Activated T-cell treated with anti-CD3 and anti-CD28 coated beads for 48 hours (primary cell): ENCODE measurements at places on chromosomes 1 and 21.
A peak's percentile ranks its signal among the peaks of the same experiment; 100 is the strongest.

DNA sequence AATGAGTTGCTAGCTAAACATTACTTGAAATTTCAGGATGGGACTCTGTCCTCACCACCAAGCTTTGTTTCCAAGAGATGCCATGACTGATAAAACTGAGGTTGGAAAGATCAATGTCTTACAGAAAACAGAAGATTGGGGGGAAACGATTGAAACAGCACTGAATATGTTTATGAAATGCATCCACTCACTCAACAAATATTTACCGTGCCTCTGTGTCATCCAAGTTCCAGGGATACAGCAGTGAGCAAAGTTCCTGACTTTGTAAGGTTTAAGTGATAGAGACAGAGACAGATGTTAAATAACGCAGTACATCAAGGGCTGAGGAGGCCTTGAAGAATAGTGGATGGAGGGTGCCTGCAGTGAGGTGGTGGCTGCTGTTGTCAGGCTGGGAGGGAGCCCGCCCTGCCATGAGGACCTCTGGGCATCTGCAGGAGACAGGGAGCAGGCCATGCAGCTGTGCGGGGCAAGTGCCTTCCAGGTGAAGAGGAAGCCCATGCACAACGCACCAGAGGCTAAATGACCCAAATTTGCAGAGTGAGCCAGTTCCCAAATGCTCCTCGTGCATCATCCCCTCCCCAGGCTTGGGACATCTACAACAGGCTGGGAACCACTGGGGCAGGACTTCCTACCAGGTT, 108.0 kb downstream of the HLCS start:
- DNase-seq, result no peak

- DNase-seq, result no peak
Measured at GRCh38 chr21:43814215-43815106, 25.1 kb downstream of the RRP1 start.

DNA sequence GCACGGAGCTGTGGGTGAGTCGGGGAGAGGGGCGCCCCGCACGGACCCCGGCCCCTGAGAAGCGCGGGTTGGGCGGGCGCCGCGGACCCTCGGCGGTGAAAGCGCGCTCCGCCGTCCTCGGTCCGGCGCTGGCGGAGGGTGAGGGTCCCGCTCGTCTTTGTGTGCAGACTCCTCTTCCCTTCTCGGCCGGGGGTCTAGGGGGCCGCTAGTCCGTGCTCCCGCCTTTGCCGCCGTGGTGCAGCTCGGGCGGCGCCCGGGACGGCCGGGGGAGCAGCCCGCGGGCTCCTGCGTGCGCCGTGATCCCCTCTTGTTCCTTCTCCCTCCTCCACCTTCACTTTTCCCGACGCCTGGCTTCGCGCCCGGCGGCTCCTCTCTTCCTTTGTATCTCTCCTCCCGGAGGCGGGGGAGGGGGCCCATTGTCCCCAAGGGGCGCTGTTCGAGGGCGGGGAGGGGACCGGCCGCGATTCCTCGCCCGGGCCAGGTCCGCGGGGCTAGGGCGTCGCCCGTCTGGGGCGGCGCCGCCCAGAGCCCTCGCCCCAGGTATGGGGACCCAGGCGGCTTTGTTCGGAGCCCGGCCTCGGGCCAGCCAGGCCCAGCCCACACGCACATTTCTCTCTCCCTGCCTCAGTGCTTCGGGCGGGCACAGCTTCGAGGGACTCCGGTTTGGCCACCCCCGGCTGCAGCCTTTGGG, 519 bp downstream of the FNBP1L start:
- no peak for DNase-seq

- no peak for DNase-seq
Measured at GRCh38 chr21:24339406-24339805, 1267.9 kb downstream of the MRPL39 start.

DNA sequence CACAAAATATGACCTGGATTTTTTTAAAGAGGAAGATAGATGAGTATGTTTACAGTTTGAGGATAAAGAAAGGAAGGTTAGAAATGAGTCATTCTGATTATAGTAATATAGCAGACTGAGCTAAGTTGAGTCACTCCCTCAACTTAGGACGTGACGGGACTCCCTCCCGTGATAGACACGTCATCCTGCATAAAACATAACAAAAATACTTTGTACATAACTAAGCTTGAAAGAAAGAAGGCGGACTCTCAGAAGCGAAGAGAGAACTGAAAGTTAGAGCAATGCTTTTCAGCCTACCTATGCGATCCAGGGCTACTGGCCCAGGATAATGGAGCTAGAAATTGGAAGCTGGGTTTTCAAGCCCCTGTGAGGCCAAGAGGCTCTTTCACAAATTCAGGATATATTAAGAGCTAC, 53.0 kb upstream of the DESI2 start:
- DNase-seq, result peak; percentile 17

DNA sequence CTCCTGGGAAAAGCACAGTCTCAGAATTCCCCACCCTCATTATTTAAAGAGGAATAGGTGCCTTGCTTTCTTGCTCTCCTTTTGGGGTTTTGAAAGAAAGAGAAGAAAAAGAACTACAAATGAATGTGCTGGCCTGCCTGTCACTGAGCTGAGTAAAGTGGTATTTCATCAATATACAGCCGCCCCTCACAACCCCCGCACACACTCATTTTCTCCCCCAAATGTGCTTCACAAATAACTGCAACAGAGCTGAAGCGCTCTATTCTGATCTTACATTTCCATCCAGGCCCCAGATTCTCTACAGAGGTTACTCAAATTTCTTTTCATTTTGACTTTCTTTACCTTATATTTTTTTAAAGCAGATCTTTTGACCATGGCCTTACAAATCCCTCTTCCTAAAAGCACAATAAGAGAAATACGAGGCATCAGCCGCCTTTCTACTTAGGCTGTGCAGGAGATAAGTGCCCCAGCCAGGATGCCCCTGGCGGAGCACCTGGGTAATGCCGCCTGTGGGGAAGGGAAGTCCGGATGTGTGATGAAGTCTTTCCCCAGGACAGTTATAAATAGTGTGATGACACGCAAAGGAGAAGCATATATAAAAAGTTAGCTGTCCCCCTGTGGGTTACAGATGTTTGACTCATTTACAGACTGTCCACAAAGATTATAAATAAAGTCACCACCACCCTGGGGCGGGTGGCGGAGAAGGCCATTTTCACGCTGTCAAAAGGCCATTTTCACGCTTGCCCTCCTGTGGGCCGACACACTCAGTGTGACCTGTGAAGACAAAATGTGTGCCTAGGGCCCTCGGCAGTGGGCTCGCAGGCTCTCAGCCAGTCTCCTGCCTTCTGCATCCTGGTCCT, 6.5 kb downstream of the KCNN3 start:
- peak; percentile 32 for DNase-seq

DNA sequence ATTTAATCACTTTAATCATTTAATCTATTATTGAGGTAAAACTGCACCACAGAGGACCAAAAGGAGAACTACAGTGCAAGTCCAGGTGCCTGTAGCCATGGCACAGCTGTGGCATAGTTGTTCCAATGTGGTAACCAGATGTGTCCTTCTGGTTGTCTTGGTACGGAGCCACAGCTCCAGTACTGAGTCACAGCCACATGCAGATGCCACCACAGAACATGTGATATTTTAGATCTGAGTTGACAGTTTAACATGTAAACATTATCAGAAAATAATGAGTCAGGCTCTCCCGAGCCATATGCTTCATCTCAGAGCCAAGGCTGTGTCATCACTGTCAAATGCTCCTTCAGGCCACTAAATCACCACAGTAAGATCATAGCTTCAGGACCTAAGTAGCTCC, 56.4 kb upstream of the RGS7 start:
- DNase-seq, result no peak

DNA sequence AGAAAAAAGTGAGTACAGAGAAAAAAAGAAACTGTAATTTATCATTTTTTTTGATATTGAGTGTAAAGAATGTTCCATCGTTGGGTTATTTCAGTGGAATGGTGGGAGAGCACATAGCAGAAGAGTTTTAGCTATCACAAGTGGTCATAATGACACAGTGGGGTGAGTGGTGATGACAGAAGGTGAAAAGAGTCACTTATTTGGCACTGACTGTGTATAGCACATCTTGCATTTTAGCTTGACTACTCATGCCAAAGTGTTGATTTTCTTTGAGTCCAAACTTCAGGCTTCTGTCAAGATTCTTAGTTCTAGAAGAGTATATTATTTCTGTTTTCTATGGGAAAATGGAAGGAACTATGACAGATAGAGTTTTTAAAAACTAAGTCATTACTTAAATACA, 261.2 kb downstream of the GRIK1 start:
- DNase-seq, result no peak

DNA sequence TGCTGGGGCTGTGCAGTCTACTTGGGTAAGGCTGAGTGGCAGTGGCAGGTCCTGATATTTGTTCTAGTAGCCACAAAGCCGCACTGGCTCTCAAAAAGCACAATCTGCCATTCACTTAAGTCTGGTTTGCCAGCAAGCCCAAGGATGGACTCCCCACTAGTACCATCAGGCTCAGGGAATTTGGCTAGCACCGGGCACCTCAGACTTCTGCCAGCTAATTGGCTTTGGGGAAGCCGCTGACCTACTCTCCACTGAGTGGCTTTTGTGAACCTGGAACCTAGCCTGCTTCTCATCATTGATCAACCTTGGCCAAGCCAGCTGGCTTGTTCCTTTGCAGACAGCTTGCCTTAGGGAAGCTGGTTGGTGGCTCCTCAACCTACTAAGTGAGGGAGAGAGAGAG, 83.1 kb downstream of the ESRRG start:
- DNase-seq, result no peak

DNA sequence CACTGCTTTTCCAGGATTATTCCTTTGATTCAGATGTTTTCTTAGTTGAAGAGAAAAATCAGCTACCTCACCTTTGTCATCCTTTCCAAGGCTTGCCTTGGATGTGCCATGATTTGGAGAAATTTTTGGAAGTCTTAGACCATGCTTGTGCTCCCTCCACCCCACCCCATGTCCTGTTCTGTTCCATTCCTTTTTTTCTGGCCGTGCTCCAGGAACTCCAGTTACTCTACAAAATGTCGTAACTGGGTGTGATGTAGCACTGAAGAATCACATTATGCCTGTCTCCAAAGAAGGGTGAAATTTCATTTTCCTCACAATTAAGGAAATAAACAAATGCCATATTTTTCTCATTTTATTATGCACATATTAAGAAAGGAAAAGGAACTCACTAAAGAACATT, 217.8 kb upstream of the ZRANB2 start:
- no peak for DNase-seq

DNA sequence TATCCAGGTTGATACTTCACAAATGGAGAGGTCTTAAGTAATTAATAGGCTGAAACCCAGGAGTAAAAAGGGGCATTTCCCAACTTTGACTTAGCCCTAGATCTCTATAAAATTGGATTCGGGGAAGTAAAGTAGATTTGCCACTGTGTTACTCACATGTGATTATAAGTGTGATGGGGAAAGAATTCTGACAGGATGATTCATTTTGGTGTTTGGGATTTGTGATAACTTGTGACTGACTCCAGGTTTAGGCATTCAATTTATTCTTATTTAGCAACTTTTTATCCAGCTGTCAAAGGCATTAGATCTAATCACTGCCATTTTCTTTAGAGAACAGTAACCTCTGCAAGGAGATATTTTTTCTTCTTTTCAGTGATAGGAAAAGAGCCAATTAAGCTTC, 175.5 kb downstream of the ASTN1 start:
- DNase-seq, result no peak

DNA sequence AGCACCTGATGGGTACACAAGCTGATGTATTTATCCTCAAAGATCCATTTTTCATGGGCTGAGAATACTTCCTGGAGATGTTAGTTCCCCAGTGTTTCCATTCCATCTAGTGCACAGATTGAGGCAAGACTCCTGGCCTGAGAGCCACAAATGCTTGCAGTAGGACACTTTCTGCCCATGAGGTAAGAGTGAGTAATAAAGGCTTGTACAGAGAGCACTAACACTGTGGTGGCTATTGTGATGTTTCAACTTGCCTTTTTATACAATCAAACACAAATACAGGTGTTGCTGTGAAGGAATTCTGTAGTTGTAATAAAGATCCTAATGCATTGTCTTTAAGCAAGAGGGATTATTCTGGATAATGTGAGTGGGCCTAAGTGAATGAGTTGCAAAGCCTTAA, 186.1 kb upstream of the ADAMTS5 start:
- no peak for DNase-seq

DNA sequence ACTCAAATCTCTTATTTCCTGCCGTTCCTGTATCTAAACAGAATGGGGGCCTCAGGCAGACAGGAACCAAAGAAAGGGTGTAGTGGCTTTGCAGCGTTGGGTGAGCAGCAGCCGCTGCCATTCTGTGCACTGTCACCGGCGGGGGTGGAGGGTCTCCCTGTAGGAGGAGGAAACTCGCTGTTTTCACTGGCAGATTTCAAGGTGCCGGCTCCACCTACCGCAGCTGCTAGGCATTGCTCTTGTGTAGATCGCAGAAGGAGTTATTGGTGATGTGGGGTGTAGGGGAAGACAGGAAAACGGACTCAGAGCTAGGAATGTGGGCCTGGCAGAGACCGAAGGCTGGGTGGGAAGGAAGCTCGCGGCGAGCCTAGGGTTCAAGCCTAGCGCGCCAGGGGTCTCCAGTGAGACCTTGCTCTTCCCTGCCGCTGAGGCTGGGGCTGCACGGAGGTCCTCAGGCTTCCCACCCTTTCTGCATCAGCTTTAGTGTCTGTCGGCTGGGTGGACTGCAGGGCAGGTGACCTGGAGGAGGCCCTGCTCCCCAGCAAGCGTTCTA, 20.8 kb downstream of the ATP5PO start:
- DNase-seq, result peak; percentile 61

DNA sequence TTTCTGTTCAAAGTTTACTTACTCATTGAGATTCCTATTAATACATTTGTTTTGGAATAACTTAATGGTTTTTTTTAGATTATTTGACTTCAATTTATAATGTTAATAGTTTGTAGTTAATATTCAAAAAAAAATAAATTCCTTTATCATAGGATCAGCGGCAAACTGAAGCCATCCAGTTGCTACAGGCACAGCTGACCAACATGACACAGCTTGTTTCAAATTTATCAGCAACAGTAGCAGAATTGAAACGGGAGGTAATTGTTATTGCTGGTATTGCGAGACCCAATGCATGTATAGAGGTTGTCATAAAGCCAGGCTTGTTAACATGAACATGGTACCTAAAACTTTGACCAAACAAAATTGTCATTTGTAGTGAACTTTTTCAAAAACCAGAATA, 59.0 kb upstream of the FASLG start:
- DNase-seq, result no peak

DNA sequence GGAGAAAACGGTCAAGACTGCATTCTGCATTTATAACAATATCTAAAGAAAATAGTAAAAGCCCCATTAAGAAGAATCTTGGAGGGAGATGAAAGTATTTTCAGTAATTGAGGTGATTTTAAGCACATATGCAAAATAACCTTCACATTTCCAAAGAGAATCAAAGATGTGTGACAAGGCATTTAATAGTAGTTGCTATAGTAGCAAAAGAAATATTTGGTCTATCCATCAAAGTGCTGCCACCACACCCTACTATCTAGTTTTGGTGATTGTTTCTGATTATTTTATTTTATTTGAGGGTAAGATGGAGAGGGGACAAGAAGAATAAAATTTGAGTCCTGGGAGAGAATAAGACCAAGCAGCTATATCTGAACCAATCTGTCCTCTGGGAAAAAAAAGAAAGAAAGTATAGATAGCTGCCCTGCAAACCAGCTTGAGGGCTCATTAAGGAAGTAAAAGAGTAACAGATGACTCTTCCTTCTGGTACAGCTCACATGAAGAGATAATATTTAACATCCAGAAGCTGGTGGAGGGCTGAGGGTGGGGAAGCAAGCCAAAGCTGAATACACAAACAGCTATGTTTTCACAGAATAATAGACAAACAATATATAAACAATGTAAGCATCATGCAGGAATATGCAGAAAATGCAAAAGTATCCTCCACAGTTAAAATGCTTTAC, 47.2 kb upstream of the RASAL2 start:
- DNase-seq, result no peak
